Activated effector memory CD4-positive, alpha-beta T cell treated with anti-CD3 and anti-CD28 coated beads, Interleukin-2, amount 50 U/mL, for 16 hours (primary cell): ENCODE measurements at places on chromosomes 2 and 18.

GRCh38 chr2:230217424-230217823 lies 2.4 kb downstream of the SP110 start:
- no peak for DNase-seq

DNA sequence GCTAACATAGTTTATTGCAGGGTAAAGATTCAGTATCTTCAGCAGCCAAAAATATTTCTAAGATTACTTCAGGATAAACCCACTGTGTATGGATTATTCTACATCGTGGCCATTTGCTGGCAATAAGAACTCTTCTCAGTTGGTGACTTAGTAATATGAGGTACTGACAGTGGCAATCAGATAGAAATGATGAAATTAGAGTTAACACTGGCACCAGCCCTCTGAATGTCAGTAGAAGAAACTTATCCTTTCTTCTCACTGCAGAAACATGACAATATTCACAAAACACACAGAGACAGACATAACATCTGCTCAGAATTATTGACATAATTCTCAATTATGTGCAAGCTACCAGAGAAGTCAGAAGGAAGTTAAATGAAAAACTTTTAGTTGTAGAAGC lies 246.3 kb upstream of the COL3A1 start:
- DNase-seq = no peak

DNA sequence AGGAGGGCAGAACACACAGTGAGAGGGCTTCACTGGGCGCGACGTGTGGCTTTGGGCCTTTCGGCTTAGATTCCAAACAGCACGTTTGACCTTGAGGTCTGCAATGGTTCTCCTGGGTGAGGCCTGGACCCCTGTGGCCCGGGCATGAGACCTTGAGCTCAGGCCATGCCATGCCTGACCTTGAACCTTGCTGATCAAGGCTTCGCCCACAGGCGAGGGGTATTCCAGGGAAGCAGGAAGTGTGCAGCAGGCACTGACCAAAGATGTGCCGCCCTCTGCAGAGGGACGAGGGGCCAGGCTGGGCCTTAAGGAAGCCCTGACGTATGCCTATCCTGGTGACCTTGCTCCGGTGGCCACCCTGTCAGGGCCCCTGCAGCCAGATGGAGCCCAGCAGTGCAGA lies 178.3 kb upstream of the HDAC4 start:
- DNase-seq = peak; percentile 49

DNA sequence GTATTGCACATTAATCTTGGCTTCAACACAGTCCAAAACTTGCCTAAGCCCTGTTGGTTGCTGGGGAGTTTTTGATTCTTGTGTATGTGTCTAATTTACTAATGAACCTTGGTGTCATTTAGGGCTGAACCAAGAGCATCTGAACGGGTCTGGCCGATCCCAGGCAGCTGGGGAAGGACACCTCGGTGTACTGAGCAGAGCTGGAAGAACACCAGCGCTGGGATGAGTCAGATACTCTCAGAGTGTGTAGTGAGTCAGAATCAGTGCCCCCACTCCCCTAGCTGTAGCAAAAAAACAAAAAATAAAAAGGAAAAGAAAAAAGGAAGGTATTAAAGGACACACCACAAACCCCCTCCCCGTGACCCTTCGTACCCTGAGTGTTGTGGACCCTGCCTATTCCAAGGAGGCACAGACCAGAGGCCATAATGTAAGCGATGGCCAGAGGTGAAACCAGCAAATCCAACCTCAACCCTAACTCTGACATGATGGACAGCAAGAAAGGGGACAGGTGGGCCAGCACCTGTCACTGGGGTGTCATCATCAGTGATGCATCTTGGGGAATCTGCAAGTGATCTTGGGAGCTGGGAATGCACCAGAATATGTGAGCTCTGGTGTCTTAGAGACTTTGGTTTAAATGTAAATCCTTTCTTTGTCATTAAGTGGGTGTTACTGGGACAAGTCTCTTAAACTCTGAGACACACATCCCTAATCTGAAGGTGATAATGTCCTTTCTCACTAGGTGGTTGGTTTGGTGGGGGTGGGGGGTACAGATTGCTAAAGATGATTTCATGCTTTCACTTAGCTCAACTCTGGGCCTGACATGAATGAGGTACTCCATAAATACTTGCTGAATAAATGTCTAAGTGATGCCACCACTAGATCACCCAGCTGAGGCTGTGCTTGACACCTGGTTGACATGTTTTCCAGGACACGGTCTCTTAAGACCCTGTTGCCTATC lies 34.2 kb upstream of the NCOA1 start:
- no peak for DNase-seq

GRCh38 chr2:17326717-17327116 lies 191.5 kb downstream of the RAD51AP2 start:
- no peak for DNase-seq

DNA sequence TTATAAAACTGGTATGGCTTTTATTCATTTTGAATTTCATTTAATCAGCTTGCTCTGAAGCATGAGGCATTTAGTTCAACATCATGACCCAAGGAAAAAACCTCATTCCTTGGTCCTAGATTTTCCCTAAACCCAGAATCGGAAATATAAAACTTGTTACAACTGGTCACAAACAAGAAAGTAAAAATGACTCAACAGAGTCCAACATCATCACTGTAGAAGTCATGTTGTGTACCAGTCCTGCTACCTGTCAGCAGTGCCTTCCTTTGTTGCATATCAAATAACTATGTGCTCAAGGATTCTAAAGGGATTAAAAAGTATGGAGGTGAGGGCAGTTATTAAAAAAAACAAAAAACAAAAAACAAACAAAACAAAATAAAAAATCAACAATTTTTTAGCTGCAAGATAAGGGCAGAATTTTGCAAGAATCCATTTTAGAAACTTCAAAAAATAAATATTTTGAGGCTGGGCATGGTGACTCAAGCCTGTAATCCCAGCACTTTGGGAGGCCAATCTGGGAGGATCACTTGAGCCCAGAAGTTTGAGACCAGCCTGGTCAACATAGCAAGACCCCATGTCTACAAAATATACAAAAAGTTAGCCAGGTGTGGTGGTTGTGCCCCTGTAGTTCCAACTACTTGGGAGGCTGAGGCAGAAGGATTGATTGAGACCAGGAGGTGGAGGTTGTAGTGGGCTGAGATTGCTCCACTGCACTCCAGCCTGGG lies 18.4 kb downstream of the NCKAP1 start:
- DNase-seq = no peak

DNA sequence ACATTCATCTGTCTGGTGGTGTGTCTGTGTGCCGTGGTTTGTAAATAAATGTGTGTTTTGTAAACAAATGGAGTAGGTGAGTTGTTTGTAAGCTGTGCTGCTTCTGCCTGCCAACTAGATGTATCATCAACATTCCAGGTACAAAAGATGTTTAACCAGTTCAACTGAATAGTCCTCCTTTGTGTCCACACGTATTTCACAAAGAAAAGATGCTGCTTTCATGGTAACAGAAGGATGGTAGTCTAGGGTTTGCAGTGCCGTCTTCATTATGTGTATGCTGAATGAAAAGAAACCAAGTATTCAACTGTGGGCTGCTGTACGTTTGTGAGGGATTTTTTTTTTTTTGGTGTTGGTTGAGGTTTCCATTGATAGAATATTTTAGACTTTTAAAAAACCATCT lies 72.1 kb downstream of the CAMKMT start:
- no peak for DNase-seq

- DNase-seq = no peak
Observed at GRCh38 chr2:10447300-10447894, 730 bp downstream of the ODC1 start.

DNA sequence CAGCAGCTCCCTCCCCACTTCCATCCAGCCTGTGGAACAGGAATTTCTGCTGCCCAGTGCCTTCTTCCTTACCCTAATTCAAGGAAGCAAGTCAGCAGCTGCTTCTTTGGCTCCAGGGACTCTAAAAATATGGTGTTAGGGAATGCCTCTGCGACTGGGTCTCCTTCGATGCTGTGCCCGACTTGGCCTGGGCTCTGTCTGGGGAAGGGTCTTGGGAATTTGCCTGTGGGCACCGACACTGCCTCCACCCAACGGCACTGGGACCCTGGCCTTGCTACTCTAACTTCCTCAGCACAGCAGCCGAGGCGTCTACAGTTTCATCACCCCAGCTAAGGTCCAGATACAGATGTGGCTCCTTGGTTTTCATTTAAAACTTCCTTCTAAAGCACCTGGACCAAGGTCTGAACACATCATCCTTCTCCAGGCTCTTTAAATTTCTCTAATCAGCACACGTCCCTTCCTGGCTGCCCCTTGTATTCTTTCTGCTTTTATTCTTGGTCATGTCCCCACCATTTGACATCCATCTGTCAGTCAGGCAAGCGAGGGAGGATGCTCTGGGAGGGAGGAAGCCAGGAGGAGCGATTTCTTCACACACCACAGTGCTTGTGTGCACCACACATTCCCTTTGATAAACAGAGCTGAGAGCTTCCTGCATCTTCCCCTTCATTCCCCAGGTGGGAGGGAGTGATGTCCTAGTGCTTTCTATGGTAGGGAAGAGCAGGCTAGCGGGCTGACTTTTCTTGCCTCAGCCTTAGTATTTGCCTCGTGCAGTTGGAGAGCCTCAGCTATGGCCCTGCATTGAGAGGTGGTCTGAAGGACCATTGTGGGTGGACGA lies 6.8 kb downstream of the LBH start:
- peak; percentile 55 for DNase-seq

GRCh38 chr2:195498176-195498575 lies 158.8 kb upstream of the SLC39A10 start:
- DNase-seq = peak; percentile 84

DNA sequence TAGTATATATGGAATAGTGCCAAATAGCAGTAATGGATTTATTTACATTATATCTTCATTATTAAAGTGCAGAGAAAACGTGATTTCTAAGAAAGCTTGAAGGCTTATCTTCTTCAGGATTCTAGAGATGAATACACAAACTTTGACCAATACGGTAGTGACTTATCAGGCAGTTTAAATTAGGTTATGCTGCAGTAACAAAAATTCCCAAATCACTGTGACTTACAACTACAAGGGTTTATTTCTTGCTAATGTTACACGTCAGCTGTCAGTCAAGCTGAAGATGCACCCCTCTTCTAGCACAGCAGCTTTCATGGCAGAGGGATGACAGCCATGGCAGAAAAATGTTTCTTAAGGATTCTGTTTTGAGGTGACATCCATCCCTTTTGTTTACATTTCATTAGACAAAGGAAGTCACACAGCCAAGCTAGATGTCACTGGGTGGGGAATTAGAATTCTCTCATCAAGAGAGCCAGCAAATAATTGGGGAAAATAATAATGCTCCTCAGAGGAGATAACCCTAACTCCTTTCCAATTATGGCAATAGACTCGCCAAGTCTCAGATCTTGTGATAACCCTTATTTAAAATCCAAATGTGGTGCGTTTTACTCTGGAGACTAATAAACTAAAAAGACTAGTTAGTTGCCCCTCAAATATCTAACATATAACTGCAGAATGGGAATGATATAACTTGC lies 268.3 kb upstream of the CYP26B1 start:
- no peak for DNase-seq

- no peak for DNase-seq
Observed at GRCh38 chr2:174059884-174060244, 94.7 kb upstream of the SP3 start.

- DNase-seq = no peak
Observed at GRCh38 chr2:8666581-8666980, 15.3 kb upstream of the ID2 start.

DNA sequence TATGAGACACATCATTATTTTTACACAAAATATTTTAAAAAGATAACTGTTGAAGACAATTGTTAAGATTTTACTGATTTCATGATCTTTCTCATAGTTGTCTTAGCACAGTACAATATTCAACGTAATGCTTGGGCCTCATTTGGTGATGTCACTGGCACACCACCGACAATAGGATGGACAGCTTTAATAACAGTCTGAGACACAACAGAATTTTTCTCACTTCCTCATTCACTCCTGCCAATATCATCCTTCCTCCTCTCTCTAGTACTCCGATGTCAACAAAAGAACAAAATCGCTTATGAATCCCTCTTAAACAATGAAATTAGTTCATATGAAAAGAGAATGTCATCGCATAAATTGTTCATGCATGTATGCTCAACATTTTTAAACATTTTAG lies 461.9 kb upstream of the CDH7 start:
- DNase-seq = no peak

- DNase-seq = no peak
Observed at GRCh38 chr2:43788646-43789045, 14.8 kb downstream of the DYNC2LI1 start.

- no peak for DNase-seq
Observed at GRCh38 chr2:28412625-28413151, 20.0 kb downstream of the FOSL2 start.

DNA sequence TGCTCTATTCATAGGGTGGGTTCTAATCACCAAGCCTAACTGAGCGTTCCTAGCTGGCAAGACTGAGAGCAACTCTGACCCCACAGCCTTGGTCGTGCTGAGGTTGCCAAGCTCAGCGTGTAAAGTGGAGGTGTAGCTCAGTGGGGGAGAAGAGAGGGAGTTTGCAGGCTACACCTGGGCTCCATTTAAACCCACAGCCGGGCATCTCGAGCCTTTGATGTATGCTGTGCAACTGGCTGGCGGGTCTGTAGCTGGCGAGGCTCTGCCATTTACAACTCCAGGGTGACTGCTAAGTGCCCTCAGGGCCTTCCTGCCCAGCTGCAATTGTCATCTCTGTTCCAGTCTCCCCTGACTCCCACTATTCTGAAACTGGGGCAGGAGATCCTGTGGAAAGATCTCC lies 20.0 kb upstream of the CHRNA1 start:
- no peak for DNase-seq

DNA sequence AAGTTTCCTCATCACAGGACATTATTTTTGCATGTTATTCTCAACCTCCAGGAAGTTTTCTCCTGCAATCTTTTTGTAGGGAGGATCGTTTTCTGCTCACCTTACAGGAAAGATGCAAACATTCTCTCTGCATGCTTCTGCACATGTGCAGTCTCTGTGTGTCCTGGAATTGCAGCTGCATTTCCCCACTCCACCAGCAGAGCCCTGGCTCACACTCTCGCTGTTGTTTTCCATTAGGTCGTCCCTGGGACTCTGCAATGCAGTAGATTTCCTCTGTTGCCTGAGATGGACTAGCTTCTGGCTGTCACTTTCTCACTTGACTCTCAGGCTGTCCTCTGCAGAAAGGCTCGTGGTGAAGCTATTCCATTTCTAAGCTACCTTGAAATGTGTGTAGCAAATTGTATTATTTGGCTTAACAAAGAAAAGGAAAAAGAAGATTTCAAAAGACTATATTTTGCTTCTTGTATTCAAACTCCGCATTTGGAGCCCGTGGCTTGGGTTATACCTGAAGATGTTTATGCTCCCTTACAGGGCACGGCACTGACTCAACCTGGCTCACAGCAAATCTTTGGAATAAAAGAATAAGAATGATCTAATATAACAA lies 346.7 kb downstream of the RAD51AP2 start:
- no peak for DNase-seq

DNA sequence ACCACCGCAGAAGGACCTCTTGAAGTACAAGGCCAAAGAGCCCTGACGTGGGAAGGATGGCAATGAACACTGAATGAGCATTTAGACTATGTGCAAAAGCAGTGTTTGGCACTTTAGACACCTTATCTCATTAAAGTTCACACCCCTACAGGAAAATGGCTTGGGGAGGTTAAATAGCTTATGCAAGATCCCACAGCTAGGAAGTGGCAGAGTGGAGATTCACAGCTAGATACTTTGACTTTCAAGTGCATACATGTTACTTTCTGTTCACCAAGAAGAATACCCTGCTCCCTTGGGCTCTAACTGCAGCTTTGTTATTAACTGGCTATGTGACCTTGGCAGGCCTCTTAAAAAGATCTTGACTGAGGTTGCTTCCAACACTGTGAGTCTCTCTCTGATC lies 58.2 kb downstream of the ICOS start:
- no peak for DNase-seq

GRCh38 chr2:46347648-46348280 lies 50.6 kb downstream of the EPAS1 start:
- DNase-seq = no peak

GRCh38 chr2:84969511-84970209 lies 1.3 kb upstream of the KCMF1 start:
- DNase-seq = peak; percentile 71
